T follicular helper cell (primary cell): ENCODE measurements at places on chromosomes 12 and 14.

GRCh38 chr14:60723116-60723906, 840 bp downstream of the SIX4 start:
- no peak for DNase-seq

DNA sequence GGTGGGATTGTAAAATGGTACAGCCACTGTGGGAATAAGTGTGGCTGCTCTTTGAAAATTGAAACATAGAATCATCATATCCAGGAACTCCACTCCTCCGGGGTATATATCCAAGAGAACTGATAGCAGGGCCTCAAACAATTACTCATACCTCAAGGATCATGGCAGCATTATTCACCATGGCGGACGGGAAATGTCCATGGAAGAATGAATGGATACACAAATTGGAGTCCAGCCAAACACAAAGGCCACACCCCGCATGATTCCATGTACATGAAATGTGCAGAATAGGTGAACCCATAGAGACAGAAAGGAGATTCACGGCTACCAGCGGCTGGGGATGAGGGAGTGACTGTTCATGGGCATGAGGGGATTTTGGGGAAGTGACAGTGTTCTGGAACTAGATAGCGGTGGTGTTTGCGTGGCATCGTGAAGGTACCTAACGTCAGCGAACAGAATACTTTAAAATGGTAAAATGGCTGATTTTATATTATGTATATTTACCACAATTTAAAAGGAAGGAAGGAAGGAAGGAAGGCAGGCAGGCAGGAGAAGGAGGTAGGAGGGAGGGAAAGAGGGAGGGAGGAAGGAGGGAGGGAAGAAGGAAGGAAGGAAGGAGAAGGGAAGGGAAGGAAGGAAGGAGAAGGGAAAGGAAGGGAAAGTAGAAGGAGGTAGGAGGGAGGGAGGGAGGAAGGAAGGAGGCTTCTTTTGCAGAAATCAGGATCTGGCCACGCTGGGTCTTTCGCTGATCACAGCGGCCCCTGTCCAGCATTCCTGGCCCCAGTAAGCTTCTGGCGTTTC, 14.1 kb upstream of the NCOR2 start:
- DNase-seq, result no peak

- DNase-seq, result no peak
Measured at GRCh38 chr14:70100071-70100470, 88.7 kb downstream of the SLC8A3 start.

- no peak for DNase-seq
Measured at GRCh38 chr12:122880668-122881067, 15.3 kb downstream of the VPS37B start.

GRCh38 chr14:88106377-88106776, 101.4 kb downstream of the GPR65 start:
- DNase-seq, result no peak

DNA sequence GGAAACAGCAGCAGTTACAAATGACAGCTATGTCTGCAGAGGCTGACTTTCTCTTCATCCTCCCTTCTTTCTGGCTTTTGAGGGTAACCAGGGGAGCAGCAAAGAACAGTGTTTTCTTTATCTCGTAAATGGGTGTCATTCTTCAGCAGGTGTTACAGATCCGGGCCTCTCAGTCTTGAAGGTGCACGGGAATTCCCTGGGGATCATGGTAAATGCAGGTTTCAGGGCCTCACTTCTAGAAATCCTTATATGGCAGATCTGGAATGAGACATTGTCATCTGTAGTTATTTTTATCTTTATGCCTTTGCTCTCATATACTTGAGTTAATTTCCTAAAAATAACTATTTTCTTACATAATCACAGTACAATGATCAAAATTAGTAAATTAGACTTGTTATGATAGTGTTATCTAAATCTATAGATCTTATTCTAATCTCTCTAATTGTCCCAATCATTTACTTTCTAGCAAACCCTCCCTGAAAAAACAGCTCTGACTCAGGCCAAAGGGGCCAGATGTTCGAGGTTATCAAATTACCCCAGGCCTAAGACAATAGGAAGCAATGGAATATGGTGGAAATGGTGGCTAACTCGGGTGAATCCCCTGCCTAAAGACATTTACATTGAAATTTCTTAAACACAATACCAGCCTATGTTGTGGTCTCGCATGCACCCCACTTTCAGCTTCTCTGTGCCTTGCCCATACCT, 145.0 kb downstream of the CAND1 start:
- no peak for DNase-seq

- DNase-seq, result peak; percentile 10
Measured at GRCh38 chr12:15268927-15269552, 47.8 kb upstream of the RERG start.

DNA sequence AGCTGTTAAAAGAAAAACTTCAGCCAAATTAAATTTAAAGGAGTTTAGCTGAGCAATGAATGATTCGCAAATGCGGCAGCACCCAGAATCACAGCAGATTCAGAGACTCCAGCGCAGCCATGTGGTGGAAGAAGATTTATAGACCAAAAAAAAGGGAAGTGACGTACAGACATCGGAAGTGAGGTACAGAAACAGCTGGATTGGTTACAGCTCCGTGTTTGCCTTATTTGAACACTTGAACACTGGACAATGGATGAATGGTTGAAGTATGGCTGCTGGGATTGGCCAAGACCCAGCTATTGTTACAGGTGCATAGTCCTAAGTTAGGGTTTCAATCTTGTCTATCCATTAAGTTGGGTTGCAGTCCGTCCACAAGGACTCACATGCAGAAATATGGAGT, 42.6 kb downstream of the GALNT8 start:
- DNase-seq, result no peak

- DNase-seq, result no peak
Measured at GRCh38 chr12:56099787-56100186, 4.6 kb upstream of the PA2G4 start.

DNA sequence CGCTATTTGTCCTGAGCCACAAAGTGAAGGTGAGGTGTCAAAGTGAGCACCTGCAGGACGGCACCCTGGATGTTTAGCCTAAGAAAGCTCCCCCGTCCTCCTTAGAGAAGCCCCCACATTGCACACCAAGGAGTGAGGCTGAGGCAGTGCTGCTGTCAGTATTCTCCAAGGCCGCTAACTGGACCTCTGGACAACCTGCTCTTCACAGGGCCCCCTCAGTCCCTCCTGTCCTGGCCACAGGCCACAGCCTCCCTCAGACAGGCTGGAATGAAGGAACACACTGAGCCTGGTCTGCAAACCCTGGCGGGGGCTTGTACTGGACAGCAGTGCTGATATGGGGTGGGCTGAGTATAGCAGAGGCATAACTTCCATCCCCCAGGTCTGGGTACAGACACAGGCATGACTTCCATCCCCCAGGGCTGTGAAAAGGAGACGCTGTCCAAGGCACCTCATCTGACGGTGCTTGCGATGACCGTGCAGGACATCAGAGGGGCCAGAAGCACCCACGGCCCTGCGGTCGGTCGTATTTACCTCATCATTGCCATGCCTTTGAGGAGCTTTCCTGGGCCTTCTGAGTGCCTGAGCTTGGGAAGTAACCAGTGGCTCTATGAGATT, 82.4 kb upstream of the DIO3 start:
- DNase-seq, result no peak

DNA sequence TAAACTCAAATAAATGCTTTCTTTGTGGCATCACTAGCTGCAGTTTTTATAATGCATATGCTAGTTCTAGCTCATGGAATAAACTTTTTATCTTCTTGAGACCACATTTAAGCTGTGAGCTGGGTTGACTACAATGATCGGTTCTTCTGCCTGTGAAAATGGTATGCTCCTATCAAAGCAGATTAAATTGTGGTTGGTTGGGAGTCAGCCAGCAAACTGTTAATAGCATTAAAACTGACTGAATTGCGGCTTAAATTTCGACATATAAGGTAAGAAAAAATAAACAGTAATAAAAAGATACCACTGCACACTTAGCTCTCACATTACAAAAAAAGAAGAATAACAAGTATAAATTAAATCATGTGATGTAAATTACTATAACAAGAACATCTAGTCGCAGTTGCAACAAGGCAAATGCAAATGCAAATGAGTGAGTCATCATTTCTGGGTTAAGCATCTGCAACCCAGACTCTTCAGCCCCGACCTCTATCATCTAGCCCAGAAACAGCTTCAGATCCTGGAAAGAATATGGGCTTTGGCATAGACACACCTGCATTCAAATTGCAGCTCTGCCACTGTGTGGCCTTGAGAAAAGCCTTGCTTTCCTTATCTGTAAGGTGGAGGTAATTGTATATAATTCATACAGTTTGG, 19.8 kb upstream of the DHRS7 start:
- DNase-seq, result no peak

- DNase-seq, result no peak
Measured at GRCh38 chr12:40158592-40159111, 52.8 kb upstream of the SLC2A13 start.

DNA sequence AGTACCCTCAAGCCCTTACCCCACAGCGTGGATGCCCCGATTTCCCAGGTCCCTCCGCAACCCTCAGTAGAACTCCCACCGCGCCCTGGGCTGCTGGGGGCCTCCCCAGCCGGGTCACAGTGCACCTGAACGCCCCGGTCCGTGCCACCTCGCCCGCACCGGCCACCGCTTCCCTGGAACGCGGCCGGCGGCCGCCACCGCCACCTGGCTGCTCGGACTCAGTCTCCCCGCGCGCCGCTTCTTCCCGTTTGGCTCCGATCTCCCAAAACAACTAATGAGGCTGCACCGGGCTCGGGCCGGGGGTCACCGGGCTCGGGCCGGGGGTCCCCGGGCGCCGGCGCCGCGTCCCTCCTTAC, 1.0 kb downstream of the ITPK1 start:
- DNase-seq, result no peak

- DNase-seq, result no peak
Measured at GRCh38 chr12:132622437-132623071, 4.0 kb downstream of the P2RX2 start.

DNA sequence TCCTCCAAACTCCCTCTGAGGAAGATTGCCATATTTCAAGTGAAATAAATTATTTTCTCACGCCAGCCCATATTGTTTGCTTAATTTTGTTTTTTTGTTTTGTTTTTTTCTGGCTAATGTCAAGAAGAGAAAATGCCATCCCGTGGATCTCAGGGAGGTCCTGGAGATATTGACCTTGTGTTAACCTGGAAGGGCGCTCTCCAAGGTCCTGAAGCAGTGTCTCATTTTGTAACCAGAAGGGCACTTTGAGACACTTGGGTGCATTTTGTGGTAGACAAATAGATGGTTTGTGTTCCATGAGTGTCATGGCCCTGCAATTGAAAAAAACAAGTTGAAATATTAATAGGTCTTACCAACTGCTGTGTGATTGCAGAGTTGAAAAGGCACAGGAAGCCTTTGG, 268.9 kb downstream of the SUDS3 start:
- DNase-seq, result no peak

GRCh38 chr14:24234095-24235005, 1.6 kb downstream of the GMPR2 start:
- no peak for DNase-seq

DNA sequence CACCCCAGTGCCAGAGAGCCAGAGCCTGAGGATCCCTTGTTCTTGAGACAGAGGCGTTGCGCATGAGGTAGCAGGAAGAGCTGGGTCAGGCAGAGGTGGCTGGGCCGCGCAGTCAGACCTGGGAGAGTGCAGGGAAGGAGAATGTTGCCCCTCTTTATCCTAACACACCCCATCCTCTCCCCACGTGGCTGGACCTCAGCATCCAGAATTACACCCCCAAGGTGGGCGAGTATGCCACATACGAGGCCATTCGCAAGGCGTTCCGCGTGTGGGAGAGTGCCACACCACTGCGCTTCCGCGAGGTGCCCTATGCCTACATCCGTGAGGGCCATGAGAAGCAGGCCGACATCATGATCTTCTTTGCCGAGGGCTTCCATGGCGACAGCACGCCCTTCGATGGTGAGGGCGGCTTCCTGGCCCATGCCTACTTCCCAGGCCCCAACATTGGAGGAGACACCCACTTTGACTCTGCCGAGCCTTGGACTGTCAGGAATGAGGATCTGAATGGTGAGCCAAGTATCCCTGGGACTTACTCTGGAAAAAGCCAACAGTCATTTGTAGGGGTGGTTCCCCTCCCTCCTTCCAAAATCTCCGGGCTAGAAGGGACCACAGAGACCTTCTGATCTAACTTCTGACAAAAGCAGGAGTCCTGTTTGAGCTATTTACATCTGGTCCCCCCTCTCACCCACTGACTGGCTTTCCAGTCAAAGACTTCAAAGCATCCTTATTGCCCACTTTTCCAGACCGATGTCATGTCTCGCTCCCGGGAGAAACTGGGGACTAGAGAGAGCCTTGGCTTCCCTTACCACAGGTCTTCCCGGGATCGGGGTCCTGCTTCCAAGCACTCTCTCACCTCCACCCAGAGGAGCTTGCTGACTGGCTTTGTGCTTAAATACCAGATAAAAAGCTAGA, 6.1 kb downstream of the MMP14 start:
- DNase-seq, result no peak

- no peak for DNase-seq
Measured at GRCh38 chr14:86462193-86462753, 932.3 kb downstream of the FLRT2 start.

- DNase-seq, result no peak
Measured at GRCh38 chr12:53695152-53696145, 19.6 kb upstream of the ATP5MC2 start.

GRCh38 chr12:4270831-4271716, 2.5 kb upstream of the CCND2 start:
- DNase-seq, result no peak

- DNase-seq, result no peak
Measured at GRCh38 chr12:62813031-62813829, 121.7 kb downstream of the PPM1H start.

GRCh38 chr14:73774241-73774570, 60.0 kb upstream of the PNMA1 start:
- DNase-seq, result no peak

DNA sequence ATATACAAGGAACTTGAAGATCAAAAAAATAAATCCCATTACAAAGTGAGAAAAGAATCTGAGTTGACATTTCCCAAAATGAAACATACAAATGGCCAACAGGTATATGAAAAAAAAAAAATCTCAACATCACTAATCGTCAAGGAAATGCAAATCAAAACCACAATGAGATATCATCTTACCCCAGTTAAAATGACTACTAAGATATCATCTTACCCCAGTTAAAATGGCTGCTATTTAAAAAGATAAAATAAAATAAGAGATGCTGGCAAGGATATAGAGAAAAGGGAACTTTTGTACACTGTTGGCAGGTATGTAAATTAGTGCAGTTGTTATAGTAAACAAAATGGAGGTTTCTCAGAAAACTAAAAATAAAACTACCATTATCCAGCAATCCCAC, 44.4 kb downstream of the PLEKHG7 start:
- DNase-seq, result no peak

DNA sequence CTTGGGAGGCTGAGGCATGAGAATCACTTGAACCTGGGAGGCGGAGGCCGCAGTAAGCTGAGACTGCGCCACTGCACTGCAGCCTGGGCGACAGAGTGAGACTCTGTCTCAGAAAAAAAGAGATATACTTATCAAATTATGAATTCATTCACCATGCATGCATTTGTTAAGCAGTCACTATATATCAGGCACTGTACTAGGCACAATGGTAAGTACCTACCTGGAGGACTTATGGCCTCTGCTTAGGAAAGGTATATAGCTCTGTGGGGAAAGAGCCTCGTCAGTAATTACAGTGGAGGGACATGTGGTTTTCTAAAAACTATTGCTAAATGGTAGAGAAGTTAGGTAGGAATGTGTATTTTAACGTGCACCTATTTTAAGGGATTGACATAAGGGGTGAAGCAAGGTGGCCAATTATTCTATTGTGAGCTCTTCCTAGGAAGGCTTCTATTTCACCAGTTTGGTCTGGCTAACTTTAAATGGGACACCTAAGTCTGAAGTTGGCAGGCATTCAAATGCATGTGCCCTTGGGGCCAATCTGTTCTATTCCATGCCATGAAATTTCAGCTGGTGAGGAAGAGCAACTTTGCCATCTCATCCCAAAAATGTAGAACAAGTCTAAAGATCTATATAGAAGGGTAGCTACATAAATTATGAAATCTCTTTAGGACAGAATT, 15.0 kb downstream of the TCP11L2 start:
- DNase-seq, result no peak
